ENCODE measurements at places on chromosomes 16 and 17. TPM values are rescaled to one million over a fixed set of nuclear protein-coding genes. Genes with fewer than 3 reads are reported as not detected.

DNA sequence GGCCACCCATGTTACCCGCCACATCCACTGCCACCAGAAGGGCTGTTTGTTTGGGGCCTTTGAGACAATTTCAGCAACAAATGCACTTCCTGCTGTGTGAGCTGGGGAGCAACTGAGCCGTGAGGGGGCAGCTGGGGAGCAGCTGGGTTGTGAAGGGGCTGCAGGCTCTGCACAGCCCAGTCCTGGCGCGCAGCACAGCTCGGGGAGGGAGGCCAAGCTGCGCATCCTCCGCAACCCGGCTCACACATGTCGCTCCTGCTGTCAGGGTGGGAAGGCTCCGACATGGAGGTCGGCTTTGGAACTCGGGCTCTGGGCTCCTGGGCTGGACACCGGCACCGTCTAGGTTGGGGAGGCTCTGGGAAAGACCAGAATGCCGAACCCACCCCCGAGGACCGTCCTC is 53.6 kb downstream of the CBFA2T3 start:
- no peak overlapping the region for H3K4me3 ChIP-seq
- H3K27ac ChIP-seq: no peak overlapping the region
- H3K27me3 ChIP-seq: no peaks in the 10 kb centered on the region
- no peak for DNase-seq
- peaks cover 3% of the 10 kb centered on the region for H3K4me1 ChIP-seq

DNA sequence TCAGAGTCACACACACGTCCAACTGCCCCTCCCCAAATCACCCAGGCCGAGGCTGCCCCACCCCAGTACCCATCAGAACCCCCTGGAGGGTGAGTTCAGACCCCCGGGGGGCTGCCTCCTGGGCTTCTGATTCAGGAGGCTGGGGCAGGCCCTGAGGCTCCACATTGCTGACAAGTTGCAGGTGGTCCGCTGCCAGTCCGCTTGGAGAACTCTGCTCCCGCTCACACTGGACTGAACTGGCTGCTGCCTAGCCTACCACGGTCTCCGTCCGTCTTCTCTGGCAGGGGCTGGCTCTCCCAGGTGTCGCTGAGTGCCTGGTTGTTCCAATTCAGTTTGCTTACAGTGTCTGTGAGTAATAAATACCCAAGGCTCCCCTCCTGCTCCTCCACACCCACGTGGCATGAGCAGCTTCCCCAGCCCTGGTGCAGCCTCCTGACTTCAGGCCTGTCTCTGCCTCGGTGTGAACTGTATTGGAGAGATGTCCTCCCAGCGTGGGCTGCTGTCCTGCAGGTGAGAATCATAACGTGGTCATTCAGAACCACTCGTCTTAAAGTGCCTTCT is 163.4 kb downstream of the LAT start:
- H3K27ac ChIP-seq: no peak overlapping the region
- no peak for DNase-seq
- H3K4me1 ChIP-seq: no peaks in the 10 kb centered on the region
- no peaks in the 10 kb centered on the region for H3K27me3 ChIP-seq
- no peak overlapping the region for H3K4me3 ChIP-seq

PYDC1 gene
- not detected for total RNA-seq

EDC4 gene
- 125 TPM for total RNA-seq
